AG09319 (cell line): ENCODE measurements at places on chromosomes 12 and 14.

GRCh38 chr14:89890589-89890988 is 63.9 kb downstream of the EFCAB11 start:
- DNase-seq = no peak

DNA sequence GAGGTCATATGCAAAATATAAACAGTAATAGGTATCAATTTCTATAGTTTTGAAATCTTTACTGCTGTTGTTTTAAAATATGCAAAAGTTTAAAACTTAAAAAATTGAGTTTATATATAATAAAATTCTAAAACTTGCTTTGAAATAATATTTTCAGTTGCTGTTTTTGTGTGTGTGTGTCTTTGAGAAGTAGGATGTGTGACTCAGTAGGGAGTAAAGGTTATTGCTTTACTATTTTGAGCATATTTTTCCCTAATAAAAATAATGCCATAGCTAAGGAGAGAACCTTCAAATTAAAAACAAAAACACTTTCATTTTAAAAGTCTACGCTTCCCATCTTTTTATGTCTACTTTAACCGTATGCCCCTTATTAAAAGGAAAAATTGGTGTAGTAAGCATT is 238.1 kb downstream of the FBXL14 start:
- no peak for DNase-seq

DNA sequence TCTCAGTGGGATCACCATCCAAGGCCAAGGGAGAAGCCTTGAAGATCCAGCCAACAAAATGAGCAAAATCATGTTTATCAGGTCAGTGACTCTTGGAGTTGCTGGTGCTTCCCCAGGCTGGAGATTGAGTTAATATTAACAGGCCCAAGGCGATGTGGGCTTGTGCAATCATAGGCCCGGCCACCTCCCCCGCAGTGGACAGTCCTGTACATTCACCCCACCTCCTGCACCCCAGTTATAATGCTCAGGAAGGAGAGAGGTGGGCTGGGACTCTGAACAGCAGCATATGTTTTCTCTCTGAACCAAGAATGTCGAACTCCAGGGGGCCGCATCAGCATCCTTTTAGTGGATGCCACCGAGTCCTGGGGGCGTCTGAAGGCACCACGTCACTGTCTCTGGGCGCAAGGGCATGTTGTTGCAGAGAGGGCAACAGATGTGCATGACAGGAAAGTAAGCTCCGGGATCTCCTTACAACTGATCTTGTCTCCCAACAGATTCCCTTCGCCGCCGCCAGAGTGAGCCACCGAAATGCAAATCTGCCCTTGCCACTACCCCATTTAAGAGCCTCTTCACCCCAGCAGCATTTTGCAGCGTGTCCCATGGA is 32.2 kb upstream of the SERPINA6 start:
- DNase-seq = peak; percentile 56

- DNase-seq = no peak
These were observed 8.4 kb downstream of the FAR2 start for GRCh38 chr12:29157486-29157946.

GRCh38 chr14:104178279-104178678 is 39.9 kb downstream of the KIF26A start:
- no peak for DNase-seq

GRCh38 chr12:113997365-113997764 is 31.2 kb upstream of the RBM19 start:
- no peak for DNase-seq

- DNase-seq = no peak
These were observed 1.4 kb downstream of the KRT2 start for GRCh38 chr12:52650520-52651081.

DNA sequence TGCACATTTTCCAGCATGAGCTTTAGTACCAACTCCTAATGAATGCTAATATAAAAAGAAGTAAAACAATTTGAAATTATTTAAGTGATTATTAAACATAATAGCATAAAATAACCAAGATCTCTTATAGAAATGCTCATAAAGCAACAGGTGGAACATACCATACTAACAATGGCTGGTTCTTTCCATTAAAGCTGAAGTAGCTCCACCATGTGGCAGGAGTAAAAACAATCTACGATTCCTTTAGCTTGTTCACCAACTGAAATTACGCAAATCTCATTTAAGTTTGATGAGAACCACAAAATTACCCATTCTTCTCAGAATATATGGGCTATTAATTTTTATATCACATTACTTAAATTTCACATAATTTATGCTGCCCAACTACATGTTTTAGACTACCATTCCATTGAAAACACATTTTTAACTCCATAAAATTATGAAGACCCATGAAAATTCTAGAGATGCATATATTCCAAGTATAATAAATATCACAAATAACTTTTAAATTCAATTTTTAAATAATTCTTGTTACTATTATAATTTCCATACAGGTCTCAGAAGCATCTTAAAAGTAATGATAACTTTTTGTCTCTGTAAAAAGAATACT is 213.6 kb downstream of the DAD1 start:
- DNase-seq = no peak

- DNase-seq = no peak
These were observed 20.2 kb upstream of the PPP1R13B start for GRCh38 chr14:103867523-103867953.

DNA sequence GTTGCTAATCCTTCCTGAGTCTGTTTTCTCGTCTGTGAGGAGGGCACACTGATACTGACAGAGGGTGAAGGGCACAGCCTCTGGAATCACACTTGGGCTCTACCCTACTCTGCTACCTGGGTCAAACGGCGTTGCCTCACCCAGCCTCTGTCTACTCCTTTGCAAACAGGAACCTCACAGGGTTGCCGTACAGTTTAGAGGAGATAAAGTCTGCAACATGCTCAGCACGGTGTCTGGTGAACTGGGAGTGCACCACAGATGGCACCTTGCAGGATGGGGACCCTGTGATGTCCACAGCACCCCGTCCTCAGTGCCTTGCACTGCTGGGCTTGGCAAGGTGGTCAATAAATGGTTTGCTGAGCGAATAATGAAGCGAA is 38.3 kb downstream of the TESC start:
- no peak for DNase-seq

DNA sequence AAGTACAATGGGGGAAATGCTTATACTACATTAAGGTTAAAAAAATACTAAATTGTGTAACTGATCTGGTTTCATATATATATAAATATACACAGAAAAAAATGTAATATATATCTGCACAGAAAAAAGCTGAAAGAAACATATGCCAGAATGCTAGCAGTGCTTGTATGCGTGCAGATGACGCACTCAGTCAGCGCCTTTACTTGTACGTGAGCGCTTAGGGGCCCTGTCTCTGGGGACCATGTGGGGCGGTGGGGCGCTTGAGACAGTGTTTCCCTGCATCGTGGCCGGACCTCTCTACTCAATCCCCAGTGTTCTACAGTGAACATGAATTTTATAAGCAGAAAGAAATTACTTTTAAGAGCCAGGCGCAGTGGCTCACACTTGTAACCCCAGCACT is 7.0 kb downstream of the ANKRD9 start:
- DNase-seq = no peak

DNA sequence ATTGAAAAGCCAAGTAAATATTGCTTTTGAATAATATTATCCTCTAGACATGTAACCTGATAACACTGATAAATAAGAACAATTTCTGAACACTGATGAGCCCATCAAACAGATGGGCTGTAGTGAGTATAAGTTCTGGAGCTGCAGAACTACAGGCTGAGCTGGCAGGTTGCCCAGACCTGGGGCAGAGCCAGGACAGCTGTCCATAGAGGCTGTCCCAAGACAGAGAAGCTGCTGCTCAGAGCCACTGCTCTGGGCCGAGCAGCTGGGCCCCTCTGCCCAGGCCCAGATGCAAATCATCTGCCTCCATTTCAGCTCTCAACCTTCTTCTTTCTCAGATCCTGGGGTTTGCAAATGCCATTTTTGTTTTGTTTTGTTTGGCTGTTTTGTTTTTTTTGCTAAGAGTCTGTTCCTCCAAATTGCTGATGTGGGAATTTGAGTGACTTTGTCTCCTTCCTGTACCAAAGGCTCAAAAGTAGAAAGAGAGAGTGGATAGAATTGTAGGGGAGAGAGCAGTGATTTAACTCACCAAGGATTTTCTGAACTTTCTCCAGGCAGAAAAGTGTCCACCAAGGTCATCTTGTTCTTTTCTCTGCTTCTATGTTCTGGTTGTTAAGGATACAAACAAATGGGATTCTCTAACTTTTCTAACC is 4.0 kb upstream of the TESPA1 start:
- no peak for DNase-seq

- DNase-seq = no peak
These were observed 944 bp downstream of the CCND2 start for GRCh38 chr12:4274396-4275015.

DNA sequence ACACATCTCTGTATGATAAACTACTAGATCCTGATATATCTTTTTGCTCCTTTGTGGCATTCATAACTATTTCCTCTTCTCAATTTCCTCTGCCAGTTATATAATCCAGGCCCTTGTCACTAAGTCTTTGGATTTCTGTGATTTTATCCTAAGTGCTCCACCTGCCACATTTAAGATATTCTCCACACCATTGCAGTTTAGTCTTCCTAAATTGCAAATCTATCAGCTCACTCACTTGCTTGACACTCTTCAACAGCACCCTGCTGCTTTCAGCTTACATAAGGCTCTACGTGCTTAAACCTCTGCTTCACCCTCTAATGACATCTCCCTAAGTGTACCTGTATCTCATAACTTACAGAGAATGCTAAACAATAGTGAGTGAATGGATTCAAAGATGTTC is 1032.2 kb upstream of the SEL1L start:
- no peak for DNase-seq

GRCh38 chr14:41957459-41957858 is 350.8 kb downstream of the LRFN5 start:
- DNase-seq = no peak
